NCI-H1930 (cell line): ENCODE measurements at places on chromosomes 16 and 17.

- no peak for DNase-seq
Observed at GRCh38 chr16:21593530-21594289, 5.7 kb upstream of the METTL9 start.

DNA sequence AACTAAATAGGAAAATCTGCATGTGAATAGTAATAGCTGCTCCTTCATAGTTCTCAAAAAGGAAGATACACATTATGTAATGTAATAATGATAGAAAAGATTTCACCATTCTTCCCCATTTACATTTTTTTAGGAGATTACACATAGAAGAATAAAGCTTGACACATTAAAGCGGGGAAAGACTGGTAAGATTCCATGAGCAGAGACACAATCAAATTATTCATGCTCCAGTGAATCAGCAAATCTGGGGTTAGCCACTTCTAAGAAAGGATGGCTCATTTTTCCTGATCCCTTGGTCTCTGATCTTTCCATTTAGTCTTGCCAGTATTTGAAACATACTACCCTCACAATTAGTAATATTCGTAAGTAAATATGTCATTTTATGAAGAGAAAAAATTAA, 81.9 kb downstream of the CA4 start:
- DNase-seq = no peak

- DNase-seq = no peak
Observed at GRCh38 chr16:28905800-28906372, 19.2 kb downstream of the RABEP2 start.

- no peak for DNase-seq
Observed at GRCh38 chr16:74729783-74730683, 29.4 kb upstream of the MLKL start.

DNA sequence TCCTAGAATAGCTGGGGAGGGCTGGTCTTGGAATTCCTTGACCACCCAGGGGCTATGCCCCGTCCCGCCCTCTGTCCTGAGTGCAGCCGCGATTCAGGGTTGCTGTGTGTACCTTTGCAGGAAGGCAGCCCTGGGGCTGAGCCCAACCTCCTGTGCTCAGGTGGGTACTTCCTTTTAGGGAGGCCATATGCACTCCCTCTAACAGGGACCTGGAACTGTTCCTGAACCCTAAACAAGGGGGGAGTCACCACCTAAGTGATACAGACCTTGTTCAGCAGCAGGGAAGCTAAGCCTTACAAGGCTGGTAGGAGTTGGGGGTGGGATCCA, 24.6 kb downstream of the LLGL2 start:
- DNase-seq = no peak
